H4 (cell line): ENCODE measurements at places on chromosomes 7 and 10. TPM values are rescaled to one million over a fixed set of nuclear protein-coding genes. Genes with fewer than 3 reads are reported as not detected.

Gene MAP3K8
- total RNA-seq: 0.94 and 3.3 TPM in 2 replicates

Gene PRTFDC1
- 18.3 and 22.8 TPM in 2 replicates for total RNA-seq

Gene DPYSL4
- total RNA-seq: 18.0 and 19.6 TPM in 2 replicates

Gene COL13A1
- total RNA-seq: 0.50 and 0.53 TPM in 2 replicates

Gene TMEM229A
- total RNA-seq: not detected in 2 replicates

Gene MEPCE
- 25.8 and 28.5 TPM in 2 replicates for total RNA-seq

Gene STRIP2
- total RNA-seq: 2.2 and 3.7 TPM in 2 replicates

Gene NAT16
- total RNA-seq: not detected in 2 replicates

Gene ZNF804B
- total RNA-seq: 0.10 and 0.17 TPM in 2 replicates

Gene SPDYE2B
- total RNA-seq: not detected in 2 replicates

Gene OR9A2
- total RNA-seq: not detected in 2 replicates

Gene PAPOLB
- 0.02 TPM in 1 of 2 replicates, not detected in the other for total RNA-seq

- DNase-seq: no peak
These were observed 71.2 kb upstream of the AOAH start for GRCh38 chr7:36795451-36796021.

GRCh38 chr7:2855386-2855785, 11.3 kb upstream of the GNA12 start:
- no peak for DNase-seq

GRCh38 chr10:108360187-108360586, 1195.7 kb upstream of the SORCS1 start:
- DNase-seq: peak; percentile 3

DNA sequence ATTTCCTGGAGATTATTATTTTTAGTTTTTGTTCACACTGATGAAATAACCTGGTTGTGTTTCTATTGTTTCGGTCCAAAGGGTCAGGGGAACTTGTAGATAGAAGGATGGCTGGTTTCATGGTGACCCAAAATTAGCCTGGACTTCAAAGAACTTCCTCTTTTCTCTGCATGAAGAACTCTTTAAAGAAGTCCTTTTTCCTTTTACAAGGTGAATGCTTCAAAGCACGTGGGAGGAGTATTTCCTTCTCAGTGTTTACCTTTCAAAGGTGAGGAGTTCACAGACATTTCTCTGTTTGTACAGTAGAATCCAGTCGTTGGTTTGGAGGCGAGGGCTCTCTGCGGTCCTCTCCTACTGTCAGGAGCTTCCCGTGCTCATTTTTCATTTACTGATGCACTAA, 561.7 kb downstream of the GATA3 start:
- no peak for DNase-seq

DNA sequence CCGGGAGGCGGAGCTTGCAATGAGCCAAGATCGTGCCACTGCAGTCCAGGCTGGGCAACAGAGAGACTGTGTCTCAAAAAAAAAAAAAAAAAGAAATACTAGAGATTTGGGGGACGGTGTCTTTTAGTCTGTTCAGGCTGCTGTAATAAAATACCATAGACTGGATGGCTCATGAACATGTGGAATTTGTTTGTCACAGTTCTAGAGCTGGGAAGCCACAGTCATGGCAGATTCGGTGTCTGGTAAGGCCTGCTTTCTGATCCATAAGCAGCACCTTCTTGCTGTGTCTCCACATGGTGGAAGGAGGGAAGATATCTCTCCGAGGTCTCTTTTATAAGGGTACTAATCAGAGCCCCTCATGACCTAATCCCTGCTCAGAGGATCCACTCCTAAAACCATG, 102.7 kb upstream of the MKLN1 start:
- no peak for DNase-seq

DNA sequence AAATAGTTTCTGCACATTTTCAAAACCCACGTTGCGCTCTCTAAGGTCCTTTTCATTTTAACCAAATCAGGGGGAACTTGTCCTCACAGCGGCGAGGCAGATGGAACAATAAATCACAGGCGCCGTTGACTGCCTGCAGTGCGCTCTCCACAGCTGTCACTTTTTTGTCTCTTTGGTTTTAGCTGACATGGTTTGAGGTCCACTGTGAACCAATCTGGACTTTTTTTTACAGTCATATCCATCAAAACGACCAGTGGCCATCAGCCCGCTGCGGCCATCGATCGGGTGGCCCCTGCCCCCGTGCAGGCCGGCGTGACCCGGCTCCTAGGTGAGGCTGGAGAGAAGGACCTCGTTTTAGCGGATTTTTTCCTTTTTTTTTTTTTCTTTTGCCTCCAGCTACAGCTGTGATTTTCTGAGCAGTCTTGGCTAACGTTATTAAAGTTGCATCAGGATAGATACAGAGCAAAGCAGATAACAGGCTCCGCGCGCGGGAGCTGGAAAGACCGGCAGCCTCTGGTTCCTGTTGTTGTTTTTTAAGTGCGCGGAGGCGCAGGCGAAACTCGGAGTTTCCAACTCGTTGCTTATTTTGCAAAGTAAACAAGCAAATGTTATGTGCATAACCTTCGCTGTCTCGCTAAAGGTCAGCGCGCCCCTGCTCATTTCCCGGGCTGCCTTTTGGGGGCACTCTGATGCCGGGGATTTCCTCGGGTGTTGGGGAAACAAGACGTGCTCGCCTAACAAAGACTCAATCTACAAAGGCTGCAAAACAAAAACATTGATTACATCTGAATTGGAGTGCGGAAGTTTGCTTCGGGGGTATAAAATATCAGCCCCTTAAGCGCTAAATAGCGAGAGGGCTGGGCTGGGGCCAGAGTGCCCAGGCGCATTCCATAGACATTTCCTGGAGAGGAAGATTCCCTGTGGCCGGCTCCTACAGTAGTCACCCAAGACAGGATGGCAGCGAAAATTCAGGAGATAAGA, 414.8 kb upstream of the MKI67 start:
- DNase-seq: no peak

DNA sequence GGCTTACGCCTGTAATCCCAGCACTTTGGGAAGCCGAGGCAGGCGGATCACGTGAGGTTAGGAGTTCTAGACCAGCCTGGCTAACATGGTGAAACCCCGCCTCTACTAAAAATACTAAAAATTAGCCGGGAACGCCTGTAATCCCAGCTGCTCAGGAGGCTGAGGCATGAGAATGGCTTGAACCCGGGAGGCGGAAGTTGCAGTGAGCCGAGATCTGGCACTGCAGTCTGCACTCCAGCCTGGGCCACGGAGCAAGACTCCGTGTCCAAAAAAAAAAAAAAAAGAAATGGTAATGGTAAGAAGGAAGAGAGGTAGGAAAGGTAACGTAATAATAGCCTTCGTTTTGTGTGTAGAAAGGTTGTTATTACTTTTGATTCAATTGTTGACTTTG, 1.2 kb downstream of the HSPA14 start:
- DNase-seq: no peak

DNA sequence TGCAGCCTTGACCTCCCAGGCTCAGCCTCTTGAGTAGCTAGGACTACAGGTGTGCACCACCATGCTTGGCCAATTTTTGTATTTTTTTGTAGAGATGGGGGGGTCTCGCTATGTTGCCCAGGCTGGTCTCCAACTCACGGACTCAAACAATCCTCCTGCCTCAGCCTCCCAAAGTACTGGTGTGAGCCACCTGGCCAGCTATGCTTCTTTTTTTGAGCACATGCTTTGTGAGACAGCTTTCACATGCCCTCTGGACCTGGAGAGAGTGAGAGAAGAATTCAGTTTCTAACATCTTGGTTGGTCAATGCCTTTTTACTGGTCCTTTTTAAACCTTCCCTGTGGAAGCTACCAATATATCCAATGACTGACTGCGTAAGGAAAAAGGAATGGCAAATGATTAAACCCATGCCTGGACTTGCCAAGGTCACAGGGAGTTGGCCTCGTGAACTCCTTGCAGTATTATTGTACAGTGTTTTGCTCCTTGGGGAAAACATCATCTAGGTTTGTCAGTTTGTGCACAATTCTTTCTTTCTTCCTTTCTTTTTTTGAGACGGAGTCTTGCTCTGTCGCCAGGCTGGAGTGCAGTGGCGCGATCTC, 6.2 kb upstream of the FOXK1 start:
- DNase-seq: no peak

- DNase-seq: no peak
These were observed 222.6 kb downstream of the HTR7 start for GRCh38 chr10:90635111-90635765.

DNA sequence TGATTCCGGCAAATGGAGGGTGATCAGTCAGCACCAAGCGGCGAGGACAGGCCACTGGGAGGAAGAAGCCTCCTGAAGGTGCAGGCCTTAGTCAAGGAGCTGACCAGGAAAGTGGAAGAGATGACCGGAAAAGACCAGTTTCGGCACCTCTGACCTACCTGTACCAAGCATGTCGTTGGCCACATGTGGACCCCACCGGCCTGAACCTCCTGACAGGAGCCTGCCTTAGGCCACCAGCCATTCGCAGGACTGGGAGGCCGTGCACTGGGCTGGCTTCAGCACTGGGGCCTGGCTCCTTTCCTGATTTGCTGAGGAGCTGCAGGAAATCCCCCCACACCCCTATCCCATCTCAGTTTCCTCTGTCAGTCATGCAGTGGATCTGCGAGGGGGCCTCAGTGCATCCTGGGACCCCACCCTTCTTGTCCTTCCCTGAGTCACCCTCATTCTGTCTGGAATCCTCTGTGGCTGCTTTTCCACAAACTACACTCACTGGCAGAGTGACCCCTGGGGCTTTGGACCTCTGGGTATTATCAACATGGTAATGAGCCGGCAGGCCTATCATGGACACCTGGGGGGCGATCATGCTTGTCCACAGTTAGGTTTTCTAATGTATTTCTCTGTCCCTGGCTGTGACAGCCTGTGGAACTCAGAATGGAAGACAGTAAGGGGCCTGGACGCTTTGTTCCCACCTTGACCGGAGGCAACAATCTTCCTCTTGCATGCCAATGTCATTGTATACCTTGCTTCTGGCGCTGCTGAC, 33.0 kb downstream of the RAMP3 start:
- DNase-seq: no peak

GRCh38 chr10:9219860-9220259, 1165.4 kb downstream of the GATA3 start:
- no peak for DNase-seq

DNA sequence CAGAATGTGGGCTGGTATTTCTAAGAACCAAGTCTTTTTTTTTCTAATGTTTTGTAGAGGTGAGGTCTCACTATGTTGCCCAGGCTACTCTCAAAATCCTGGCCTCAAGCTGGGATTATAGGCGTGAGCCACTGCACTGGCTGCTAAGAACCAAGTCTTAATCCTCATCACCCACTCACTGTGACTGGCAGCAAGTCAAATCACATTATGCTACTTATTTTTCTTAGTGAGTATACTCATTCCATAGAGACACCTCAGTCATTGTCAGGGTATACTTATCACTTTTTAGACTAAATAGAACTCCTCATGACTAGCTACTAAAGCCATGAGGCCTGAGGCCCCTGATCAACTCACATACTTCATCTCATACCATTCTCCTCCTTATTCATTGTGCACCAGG, 116.1 kb downstream of the STRA8 start:
- no peak for DNase-seq

GRCh38 chr7:136256491-136256890, 279.3 kb upstream of the MTPN start:
- DNase-seq: no peak

GRCh38 chr7:55212838-55213237, 152.3 kb upstream of the LANCL2 start:
- DNase-seq: no peak

DNA sequence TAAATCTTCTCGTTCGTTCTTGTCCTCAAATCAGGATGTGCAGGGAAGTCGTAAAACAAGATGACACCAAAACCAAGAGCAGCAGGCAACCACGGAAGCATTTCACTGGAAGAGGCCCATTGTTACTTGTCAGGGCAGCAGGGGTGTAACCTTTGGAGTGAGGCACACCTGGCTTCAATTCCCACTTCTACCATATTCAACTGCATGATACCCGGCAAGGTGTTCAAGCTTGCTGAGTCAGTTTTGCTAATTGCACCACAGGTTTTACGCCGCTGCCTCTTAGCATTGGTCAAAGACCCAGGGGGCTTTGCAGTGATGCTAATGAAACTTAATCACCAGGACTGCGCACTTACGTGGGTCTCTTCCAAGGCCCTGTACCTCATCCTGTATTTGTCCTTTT, 50.0 kb upstream of the PTER start:
- no peak for DNase-seq

GRCh38 chr7:94176694-94177200, 172.6 kb upstream of the BET1 start:
- DNase-seq: no peak

DNA sequence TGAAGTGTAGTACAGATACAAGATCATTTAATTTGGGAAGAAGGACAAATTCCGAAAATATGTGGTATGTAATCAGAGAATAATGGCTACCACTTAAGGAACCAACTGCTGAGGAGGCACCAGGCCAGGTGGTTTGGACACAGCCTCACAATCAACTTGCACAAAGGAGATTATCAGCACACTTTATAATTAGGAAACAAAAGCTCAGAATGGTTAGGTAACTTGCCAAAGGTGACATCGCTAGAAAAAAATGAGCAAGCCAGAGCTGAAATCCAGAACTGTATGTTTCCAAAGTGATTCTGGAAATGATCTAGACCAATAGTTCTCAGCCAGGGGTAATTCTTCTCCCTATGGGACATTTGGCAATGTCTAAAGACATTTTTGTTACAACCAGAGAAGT, 36.6 kb downstream of the ERCC6 start:
- no peak for DNase-seq

DNA sequence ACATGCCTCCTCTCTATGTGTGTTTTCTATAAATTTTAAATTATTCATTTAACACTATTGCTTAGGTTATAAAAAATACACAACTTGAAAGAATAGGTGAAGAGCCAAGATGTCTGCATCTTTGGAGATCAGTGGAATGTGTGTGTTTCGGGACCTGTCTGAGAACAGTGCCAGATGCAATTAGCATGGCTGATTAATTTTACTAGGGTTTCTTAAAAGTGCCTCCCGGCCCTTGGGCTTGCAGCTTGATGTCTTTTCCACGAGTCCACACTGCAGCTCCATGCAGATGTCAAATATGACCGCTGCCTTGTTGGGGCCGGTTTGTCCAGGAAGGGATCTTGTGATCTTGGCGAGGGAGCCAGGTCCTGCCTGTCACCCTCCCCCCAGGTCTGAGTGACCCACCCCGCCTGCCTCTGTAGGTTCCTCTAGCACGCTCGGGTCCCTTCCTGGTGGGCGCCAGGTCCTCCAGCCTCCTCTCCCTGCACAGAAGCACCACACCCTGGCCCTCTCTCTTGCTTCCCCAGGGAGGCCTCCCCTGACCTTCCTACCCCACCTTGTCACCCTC, 20.7 kb downstream of the LHPP start:
- no peak for DNase-seq

GRCh38 chr10:22544325-22545068, 169.9 kb downstream of the PIP4K2A start:
- no peak for DNase-seq

DNA sequence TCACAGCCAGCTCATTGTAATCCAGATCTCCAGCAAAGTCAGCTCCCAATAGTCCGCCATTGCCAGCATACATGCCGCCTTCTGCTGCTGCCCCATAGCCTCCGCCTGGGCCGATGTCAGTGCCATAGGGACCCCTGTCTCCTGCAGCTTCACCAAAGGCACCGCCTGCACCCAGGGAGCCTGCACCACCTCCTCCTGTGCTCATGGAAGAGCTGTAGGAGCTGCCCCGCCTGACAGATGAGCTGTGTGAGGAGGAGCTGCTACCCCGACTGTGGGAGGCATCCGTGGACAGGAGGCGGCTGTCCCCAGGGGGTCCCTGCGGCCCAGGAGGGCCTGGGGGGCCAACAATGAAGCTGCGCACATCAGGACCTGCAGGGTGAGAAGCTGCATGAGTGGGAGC, 51.7 kb downstream of the COL17A1 start:
- DNase-seq: no peak
